Hematopoietic multipotent progenitor cell treated with erythropoietin and hydrocortisone succinate and interleukin-3 and kit ligand, for 8 days (in vitro differentiated cells): ENCODE measurements at places on chromosomes 2 and 18.

DNA sequence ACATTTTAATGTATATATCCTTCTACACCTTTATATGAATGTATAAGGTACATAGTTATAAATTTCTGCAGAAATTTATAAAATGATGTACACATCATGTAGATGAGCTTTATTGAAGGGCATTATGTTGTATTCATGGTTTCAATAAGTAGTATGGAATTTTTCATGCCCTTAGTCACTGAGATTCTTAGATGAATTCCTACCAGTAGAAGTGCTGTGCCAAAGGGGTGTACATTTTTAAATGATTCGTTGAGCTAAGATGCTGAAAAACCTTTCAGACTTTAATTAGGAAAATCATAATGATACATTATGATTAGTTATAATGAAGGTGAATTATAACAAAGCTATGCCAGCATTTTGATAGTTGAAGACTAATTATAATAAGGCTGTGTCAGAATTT, 115.2 kb downstream of the ZNF236 start:
- DNase-seq, result no peak

DNA sequence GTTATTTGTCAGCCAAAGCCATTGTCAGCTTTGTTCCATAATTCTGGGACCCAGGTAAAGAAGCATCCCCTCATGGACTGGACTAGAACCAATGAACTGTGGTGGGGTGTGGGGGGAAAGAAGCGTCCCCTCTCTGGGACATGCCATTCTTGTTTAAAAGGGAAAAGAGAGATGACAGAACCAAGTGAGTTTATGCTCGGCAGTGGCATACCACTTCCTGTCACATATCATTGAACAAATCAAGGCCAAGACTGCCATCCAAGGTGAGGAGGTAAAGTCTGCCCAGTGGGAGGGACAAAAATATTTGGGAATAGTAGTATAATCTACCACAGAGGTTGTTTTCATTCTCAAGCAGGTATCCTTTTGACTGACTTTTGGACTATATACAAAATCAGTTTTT, 4.7 kb upstream of the GLS start:
- no peak for DNase-seq

DNA sequence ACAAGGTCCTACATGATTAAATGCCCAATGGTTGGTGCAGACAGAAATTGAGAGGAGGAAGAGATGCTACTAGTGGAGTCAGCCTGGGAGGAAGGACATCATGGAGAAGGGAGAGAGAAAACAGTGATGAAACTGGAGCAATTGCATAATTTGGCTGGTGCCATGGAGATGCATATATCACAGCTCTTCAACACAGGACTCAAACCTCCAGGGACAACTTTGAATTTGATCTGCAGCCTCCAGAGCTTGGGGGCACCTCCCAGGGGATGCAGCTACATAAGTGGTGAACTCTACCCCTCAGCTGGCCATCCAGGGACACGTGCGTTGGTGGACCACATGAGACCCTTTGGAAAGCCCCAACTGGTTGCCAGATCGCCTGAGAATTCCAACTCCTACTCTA, 80.4 kb downstream of the CTAGE1 start:
- no peak for DNase-seq

DNA sequence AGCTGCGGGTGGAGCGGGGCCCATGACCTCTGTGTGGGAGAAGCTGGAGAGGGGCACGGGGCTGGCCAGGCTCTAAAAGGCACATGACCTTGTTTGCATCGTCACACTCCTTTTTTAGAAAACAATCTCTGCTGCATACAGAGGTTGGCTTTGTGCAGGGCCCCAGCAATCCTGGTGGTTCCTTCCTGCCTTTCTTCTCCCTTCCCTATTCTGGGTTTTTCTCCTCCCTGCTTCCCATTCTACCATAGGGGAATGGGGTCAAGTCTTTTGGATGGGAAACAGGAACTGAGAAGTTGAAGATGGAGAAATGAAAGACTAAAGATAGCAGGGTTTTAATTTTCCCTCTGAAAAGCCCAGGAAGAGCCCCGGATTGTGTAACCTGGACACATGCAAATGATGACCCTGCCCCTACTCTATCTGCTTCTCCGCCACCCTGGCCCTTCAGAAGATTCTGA, 53.9 kb downstream of the ASAP2 start:
- no peak for DNase-seq

DNA sequence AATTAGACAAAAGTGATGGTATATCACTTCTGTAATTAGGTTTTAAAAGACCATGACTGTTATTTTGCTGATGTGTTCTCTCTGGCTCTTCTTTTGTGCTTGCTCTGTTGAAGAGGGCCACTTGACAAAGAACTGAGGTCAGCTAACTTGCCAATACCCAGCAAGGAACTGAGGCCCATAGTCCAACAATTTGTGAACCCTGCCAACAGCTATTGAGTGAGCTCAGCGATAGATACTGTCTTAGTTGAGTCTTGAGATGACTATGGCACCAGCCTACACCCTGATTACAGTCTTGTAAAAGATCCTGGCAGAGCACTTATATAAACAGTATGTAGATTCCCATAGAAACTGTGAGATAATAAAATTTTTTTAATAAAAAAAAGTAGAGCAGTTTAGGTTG, 103.0 kb downstream of the BMPR2 start:
- DNase-seq, result no peak

DNA sequence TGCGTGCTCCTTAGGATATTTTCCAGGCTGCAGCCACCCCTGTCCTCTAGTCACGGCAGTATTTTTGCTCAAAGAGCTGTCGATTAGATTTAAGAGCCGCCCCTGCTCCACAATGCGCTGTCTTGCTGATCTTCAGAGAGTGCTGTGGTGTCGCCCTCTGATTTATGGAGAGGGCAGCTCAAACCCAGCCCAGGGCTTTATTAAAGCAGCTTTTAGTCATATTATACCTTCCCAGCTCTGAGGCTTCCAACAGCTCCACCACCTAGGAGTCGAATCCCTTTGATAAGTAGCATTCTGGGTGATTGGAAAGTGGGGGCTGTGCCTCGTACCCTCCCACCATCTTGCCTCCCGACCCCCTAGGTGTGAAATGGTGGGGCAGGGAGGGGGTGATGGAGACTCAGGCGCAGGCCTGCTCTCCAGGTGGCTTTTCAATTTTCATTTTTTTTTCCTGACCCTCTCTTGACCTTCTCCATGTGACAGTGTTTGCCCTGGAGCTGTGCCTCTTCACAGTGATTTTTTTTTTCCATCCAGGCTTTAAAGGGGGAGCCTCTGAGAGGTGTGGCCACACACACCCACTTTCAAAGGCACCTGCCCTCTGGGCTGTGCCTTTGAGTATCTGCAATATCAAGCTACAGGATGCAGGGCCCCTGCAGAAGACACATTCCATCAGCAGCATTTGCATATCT, 53.1 kb upstream of the NRP2 start:
- DNase-seq, result no peak

GRCh38 chr2:21270708-21271122, 146.9 kb downstream of the TDRD15 start:
- no peak for DNase-seq

DNA sequence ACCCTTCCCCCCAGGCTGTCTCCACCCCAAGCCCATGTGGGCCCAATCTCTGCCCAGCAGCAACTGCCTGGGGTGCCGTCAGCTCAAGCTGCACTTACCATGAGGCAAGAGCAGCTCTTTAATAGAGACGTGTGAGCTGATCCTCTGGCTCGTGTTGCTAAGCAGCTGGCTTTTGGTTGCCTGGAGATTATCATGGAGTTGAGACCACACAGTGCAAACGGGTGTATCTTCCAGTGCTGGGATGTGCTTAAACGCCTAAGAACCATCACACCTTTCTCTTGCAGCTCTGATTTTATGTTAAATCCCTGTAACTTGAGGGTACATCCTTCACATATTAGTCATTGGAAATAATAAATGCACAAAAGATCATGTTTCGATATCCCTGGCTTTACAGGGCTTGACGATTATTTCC, 271.1 kb downstream of the PRKCE start:
- peak; percentile 69 for DNase-seq

DNA sequence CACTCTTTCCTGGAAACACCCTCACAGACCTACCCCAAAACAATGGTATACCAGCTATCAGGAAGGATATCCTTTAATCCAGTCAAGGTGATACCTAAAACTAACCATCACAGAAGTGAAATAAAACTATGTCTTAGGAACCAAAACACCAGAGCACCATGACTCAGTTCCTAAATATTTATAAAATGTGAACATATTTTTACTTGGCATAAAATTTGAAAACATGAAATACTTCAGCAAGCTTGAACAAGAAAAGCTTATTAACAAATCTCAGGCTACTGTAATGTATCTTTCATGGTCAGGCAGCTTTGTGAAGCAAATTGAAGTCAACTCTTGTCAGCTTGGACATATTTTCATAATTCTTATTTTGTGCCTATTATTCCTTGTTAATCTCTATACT, 440.8 kb upstream of the CDH20 start:
- DNase-seq, result no peak

DNA sequence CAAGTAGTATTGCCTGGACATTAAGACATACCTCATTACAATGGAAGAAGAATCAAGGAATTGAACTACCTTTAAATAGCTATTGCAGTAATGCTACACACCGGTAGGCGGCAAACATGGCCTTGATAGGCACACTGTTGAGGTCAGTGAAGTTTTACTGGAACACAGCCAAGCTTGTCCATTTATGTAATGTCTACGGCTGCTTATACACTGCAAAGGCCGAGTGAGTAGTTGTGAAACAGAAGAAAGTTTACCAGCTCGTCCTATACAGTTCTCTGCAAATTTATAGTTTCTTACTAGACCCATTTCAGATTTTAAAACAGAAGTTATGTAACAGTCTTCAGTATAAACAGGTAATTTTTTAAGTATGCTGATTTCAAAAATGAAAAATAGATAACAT, 38.8 kb downstream of the PPP4R1 start:
- peak; percentile 90 for DNase-seq

DNA sequence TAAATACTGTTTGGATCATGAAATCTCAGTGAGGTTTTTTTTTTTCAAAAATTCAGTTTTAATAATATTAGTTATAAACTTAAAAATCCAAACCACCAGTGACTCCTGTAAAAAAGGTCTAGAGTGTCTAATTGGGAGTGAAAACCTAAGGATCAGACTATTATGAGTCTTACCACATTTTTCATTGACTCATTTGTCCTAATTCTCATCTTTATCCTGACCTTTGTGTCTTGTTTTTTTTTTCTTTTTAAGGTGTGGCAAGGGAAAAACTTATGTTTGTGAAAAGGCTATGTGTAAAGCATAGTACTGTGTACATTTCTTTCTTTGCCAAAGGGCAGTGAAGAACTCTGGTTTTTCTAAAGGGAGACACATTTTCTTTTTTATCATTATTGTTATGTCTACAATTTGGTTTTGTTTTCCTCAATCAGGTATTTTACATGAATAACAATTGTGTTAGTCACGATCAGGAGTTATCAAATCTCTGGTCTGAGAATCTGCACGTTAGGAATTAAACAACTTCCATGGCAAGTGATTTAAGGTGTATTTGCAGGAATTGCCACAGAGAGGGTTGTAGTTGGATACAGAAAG, 52.6 kb downstream of the RHBDD1 start:
- no peak for DNase-seq

GRCh38 chr2:111048856-111049768, 71.6 kb upstream of the BCL2L11 start:
- DNase-seq, result no peak
